H7 (cell line): ENCODE measurements at places on chromosomes 1 and 21. TPM values are rescaled to one million over a fixed set of nuclear protein-coding genes. Genes with fewer than 3 reads are reported as not detected.

Gene DR1
- total RNA-seq = 106 and 117 TPM in 2 replicates

Gene CFHR4
- 0.30 TPM in 1 of 2 replicates, not detected in the other for total RNA-seq

Gene MYOC
- not detected in 2 replicates for total RNA-seq

Gene OR2W3
- not detected in 2 replicates for total RNA-seq

Gene GBP2
- total RNA-seq = 0.04 and 0.07 TPM in 2 replicates

Gene LRRC41
- 123 and 133 TPM in 2 replicates for total RNA-seq

Gene TSPEAR
- total RNA-seq = 1.0 and 1.8 TPM in 2 replicates

Gene SYCP1
- not detected in 2 replicates for total RNA-seq

Gene DVL1
- total RNA-seq = 189 and 191 TPM in 2 replicates

Gene PAQR6
- 6.1 and 11.5 TPM in 2 replicates for total RNA-seq

Gene RHD
- total RNA-seq = 0.10 and 0.30 TPM in 2 replicates

Gene SV2A
- 40.3 and 42.3 TPM in 2 replicates for total RNA-seq

Gene LIN28A
- total RNA-seq = 863 and 868 TPM in 2 replicates

Gene FAM72B
- 20.6 and 32.4 TPM in 2 replicates for total RNA-seq

Gene SDE2
- total RNA-seq = 34.4 and 38.4 TPM in 2 replicates

Gene ATP1A2
- total RNA-seq = 14.5 and 25.0 TPM in 2 replicates

Gene CIART
- 5.3 and 10.6 TPM in 2 replicates for total RNA-seq

Gene BARHL2
- not detected in 2 replicates for total RNA-seq

Gene ICOSLG
- 0.96 and 1.6 TPM in 2 replicates for total RNA-seq

Gene OR2M3
- not detected in 2 replicates for total RNA-seq

Gene PROX1
- 2.3 and 2.9 TPM in 2 replicates for total RNA-seq

Gene NAV1
- total RNA-seq = 13.2 and 16.7 TPM in 2 replicates

Gene NUAK2
- 9.2 and 9.8 TPM in 2 replicates for total RNA-seq

Gene PSRC1
- 112 and 141 TPM in 2 replicates for total RNA-seq

Gene WNT2B
- 0.14 and 0.22 TPM in 2 replicates for total RNA-seq

Gene MFAP2
- total RNA-seq = 176 and 202 TPM in 2 replicates

Gene TMPRSS15
- total RNA-seq = not detected in 2 replicates

Gene TMEM52
- 24.1 and 29.4 TPM in 2 replicates for total RNA-seq

Gene CLCA1
- not detected in 2 replicates for total RNA-seq

Gene ADAM30
- not detected in 2 replicates for total RNA-seq

Gene TSPAN1
- not detected in 2 replicates for total RNA-seq

Gene PTPN7
- total RNA-seq = 0.24 and 0.55 TPM in 2 replicates

Gene GJA4
- 0.85 and 3.2 TPM in 2 replicates for total RNA-seq

Gene LCE3E
- not detected in 2 replicates for total RNA-seq
